KG1 (cell line): ENCODE measurements at places on chromosomes 1 and 21.

- no peak for DNase-seq
Observed at GRCh38 chr1:29934255-29934772, 698.0 kb downstream of the PTPRU start.

GRCh38 chr1:225923381-225923691, 714 bp downstream of the PYCR2 start:
- DNase-seq: no peak

GRCh38 chr1:112054510-112054909, 65.0 kb upstream of the KCND3 start:
- no peak for DNase-seq

DNA sequence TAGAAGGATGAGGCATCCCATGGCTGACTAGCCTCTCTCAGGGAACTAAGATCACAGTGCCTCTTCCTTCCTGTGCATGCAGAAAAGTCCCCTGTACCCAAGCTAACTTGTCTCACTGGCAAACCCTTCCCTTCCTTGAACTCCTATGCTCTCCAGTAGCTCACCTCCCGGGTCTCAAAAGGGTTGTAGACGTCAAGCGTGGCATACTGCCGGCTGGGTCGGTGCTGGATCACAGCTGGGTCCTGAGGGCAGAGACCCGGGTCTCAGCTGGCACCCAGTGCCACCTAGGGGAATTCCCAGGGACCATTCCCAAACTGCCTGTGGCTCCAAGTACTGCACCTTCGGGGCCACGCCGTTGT, 688 bp downstream of the SCAMP3 start:
- DNase-seq: no peak

DNA sequence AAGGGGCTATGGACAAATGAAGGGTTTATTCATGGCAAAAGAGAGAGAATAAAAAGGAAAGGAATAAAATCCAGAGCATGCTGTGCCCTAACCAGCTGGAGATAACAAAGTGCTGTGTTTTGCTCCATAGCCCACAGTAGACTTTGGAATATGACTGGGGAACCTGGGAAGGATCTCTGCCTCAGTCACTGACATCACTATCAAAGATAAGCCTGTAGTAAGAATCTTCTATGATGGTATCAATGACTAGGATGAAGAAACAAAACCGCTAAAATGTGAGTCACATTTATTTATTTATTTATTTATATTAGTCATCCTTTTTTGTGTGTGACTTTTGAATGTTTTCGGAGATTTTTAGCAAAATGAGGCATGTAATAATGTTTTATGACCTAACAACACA, 56.3 kb downstream of the NVL start:
- DNase-seq: no peak

GRCh38 chr1:208177656-208178055, 66.5 kb downstream of the PLXNA2 start:
- DNase-seq: no peak
